ENCODE measurements at places on chromosomes 5 and 9.

- DNase-seq, result no peak
Observed at GRCh38 chr5:80804332-80804731, 149.5 kb upstream of the DHFR start.

- no peak for DNase-seq
Observed at GRCh38 chr5:69013481-69013880, 80.3 kb upstream of the SLC30A5 start.

DNA sequence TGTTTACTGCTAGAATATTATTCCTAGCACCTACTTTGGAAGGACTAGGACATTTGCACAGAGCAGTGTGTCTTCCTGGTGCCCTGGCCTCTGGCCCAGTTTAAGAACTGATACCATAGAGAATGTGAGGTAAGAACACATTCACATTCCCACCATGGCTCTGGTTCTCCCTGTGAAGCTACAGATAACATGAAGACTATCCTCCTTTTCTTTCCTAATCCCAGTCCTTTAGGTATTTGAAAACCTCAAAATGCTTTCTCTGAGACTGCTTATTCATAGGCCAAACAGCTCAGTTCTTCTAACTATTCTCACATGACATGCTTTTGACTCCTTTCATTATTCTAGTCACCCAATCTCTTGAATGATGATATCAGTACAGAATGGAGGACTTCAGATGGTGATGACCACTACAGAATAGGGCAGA lies 11.9 kb downstream of the FAM219A start:
- no peak for DNase-seq

GRCh38 chr9:2150338-2150737 lies 135.2 kb downstream of the SMARCA2 start:
- no peak for DNase-seq

- no peak for DNase-seq
Observed at GRCh38 chr5:154373729-154374179, 72.0 kb upstream of the SAP30L start.

GRCh38 chr5:31844622-31845345 lies 205.9 kb downstream of the PDZD2 start:
- DNase-seq, result no peak

- DNase-seq, result no peak
Observed at GRCh38 chr5:113099822-113100221, 123.2 kb downstream of the DCP2 start.

GRCh38 chr5:74288038-74288437 lies 352.5 kb downstream of the ENC1 start:
- DNase-seq, result no peak

DNA sequence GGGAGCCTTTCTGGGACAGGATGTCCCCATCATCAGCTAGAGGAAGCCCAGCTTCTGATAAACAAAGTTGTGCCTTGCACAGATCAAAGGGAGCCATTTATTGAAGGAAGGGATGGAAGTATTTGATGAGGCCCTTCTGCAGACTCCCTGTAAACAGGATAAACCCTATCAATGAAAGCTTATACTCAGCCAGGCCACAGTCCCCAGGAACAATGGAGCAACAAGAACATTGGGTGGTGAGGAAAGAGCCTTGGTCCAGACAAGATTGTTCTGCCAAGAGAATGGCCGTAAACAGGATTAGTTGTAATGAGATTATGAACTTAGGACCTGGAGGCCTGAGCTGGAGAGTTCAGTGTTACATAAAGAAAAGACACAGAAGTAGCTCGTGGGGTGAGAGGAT lies 40.5 kb upstream of the LIFR start:
- no peak for DNase-seq

DNA sequence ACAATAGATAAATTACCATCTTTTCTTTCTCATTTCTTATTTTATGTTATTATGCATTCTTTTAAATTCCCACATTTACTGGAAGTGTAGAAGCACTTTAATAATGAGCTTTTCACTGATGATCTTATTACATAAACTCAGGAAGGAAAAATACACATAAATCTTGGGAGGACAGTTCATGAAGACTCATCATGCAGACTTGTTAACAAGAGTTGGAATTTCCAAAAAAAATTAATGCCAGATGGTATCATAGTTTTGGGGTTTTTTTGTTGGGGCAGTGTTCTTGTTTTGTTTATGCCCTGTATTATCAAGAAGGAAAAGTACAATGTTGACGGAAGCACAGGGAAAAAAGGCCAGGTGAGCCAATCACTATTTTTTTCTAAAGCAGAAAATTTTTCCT lies 35.1 kb downstream of the CEMIP2 start:
- DNase-seq, result no peak

GRCh38 chr5:37815913-37816312 lies 23.9 kb downstream of the GDNF start:
- no peak for DNase-seq

DNA sequence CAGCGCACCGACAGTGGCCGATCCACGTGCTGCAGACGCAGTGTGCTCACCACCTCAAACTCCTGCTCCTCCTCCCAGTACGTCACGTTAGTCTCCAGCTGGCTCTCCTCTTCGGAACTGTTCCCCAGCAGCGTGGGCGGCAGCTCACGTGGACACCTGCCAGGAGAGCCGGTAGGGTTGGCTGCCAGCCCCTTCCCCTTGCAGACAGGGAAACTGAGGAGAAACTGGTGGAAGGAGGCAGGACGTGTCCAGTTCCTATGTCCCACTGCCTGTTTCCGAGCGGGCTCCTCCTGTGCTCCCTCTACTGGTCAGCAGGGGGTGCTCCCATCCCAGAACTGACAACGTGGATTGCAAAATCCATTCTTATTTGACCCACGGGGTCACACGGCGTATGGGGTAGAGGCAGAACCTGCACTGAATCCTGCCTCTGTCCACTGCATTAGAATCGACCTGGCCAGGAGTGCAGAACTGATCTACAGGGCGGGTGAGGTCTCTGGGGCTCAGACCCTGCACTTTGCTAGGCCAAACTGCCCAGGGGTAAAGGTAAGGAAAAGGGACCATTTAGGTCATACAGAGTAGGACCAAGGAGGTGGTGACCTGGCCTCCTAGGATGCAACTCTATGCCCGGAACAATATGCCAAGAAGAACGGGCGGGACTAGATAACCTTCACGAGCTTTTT lies 25.7 kb downstream of the PDGFRB start:
- peak; percentile 42 for DNase-seq

- DNase-seq, result no peak
Observed at GRCh38 chr5:114435885-114436299, 74.0 kb downstream of the KCNN2 start.

DNA sequence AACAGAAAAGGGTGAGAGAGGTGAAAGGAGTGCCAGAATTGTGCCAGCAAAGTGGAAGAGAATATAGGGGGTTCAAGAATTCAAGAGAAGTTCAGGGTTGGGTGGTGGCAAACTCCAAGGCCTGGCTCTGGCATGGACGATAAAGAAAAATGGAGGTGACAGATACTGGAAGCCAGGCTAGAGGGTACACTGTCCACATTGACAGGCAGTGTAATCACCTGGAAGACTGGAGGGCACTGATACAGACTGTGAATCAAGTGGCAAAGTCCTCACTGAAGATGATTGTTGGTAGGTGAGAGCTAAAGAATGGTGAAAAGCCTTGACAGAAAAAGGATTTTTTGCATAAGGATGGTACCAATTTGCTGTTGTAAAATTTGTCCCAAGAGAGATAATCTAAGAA lies 7.1 kb downstream of the SAR1B start:
- DNase-seq, result no peak

DNA sequence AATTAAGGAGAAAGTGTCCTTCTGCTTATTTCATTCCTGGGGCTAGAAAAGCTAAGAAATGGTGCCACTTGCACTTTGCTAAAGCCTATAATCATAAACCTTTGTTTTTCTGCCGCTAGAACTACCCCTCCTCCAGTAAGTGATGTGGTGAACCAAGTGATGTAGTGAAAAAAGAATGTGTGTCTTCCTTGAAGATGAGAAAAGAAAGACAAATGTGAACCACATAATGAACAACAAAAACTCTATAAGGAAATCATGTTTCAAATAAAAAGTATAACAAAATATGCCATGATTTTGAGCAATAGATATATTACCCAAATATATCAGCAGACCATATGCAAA lies 179.0 kb upstream of the SGCD start:
- no peak for DNase-seq

GRCh38 chr9:3495855-3496254 lies 29.9 kb downstream of the RFX3 start:
- no peak for DNase-seq

GRCh38 chr9:96567203-96567700 lies 52.4 kb downstream of the CDC14B start:
- DNase-seq, result no peak

DNA sequence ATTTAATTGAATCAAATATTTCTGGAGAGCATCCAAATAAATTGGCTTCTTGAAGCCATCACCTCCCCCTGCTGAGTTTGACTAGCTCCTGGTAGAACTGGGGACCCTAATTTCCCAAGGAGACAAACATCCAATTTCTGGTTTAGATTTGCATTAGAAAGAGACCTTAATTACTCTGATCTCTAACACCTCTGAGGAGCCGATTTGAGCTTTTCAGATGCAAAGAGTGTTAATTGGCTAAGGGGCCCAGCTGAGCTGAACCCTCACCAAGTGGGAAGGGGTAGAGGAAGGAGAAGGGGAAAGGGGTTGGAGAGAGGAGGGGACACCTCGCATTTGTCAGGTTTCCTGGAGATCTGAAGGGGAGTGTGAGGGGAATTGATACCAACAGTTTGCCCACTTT lies 145.4 kb upstream of the SHB start:
- no peak for DNase-seq

DNA sequence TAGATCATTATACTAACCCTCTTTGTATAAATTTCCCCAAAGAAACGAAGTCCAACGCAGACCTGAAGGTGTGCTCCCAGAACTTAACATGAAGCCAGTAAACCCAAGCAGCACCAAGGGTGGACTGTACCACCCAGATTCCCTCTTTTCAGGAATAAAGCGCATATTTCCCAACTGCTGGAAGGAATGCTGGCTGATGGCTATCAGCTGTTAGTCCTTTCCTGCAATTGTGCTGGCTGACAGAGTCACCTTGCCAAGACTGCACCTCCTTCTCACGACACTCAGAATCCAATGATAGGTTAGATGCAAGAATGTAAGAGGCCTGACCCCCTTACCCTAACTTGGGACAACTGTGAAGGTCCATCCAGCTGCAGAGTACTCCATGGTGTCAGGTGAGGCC lies 93.9 kb downstream of the MAPKAP1 start:
- DNase-seq, result no peak

DNA sequence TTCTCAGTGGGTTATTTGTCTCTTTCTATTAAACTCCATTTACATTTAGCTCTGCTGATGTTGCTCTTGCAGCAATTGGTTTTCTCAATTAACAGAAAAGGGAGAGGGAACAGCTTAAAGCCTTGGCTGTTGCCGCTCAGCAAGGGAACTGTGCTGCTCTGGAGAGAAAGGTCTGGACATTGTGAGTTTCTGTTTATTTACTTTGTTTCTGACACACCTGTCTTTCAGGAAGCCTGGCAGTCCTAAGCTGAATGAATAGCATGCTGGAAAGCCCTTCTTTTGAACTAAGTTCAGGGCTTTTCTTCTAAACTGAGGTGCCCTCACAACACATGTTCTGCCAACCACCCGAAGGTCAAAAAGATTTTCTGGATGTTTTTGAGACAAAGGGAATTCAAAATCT lies 491.9 kb downstream of the PDE4D start:
- no peak for DNase-seq

DNA sequence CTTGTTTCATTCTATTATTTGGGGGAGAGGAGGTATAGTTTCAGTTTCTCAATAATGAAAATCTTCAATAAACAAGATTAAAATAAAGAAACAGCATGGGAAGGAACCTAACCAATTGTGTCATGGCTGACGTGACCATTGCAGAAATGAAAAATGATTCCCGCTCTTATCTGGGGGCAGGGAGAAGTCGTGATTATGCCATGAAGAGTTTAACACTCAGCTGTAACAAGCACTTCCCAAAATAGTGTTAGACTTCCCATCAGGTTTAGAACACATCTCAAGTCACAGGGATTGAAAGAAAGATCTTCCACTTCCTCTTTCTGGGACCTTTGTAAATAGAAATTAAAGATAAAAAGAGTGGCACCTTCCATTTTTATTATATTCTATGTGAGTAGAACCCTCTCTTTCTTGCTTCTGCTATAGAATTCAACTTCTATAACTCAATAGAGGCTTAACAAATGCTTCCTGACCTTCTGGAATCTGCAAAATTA lies 122.2 kb downstream of the TRPM6 start:
- no peak for DNase-seq

DNA sequence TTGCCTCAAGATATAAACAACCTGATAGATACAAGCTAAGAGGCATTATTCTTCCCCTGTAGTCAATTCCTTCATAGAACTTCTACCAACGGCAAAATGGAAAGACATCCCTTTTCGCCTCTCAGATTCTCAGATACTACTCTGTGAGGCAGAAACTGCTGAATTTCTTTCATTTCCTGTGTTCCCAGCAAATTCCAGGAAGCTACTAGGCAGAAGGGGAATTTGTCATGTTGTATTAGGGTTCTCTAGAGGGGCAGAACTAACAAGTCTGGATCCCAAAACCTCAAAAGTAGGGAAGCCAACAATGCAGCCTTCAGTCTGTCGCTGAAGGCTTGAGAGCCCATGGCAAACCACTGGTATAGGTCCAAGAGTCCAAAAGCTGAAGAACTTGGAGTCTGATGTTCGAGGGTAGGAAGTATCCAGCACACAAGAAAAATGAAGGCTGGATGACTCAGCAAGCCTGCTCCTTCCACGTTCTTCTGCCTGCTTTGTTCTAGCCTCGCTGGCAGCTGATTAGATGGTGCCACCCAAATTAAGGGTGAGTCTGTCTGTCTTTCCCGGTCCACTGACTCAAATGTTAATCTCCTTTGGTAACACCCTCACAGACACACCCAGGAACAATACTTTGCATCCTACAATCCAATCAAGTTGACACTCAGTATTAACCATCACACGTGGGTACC lies 15.2 kb downstream of the RNF180 start:
- no peak for DNase-seq

GRCh38 chr9:133729617-133730281 lies 8.4 kb downstream of the SARDH start:
- DNase-seq, result no peak

DNA sequence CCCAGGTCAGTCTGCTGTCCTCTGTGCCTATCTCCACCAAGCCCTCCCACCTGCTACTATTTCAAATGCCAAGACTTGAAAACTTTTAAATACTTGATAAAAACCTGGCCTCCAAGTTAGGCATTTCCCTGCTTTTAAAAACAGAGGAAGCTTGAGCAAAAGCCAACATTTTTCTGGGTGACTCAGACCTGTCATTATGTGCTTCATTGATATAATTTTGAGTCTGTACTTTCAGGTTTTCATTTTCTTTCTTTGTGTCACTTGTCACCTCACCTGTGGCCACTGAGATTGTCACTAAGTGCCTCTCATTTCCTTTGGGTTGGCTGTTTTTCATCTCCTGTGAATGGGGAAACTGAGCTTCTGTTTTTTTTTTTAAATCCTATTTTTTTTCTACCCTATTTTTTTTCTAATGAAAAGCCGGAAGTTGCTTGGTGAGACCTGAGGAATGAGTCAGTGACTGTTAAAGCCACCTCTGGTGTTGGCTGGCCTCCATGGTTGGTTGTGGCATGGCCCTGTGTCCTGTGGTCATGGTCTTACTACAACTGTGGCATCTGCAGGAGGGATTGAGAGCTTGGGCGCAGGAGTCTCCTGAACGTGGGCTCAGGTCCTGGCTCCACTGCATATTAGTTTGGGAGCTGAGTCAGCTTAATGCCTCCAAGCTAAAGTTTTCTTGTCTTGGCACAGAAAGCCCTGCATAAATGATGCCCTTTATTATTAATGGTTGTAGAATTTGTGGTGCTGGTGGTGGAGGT lies 56.7 kb downstream of the ARHGAP26 start:
- DNase-seq, result peak; percentile 36
